Mesenteric fat pad (tissue), 1 donor: ENCODE measurements at places on chromosomes 12 and 14. TPM values are rescaled to one million over a fixed set of nuclear protein-coding genes. Genes with fewer than 3 reads are reported as not detected.

The PMEL gene
- total RNA-seq = 0.64 TPM

- no peak for DNase-seq
These were observed 94.6 kb downstream of the DACT1 start for GRCh38 chr14:58732387-58732786.

DNA sequence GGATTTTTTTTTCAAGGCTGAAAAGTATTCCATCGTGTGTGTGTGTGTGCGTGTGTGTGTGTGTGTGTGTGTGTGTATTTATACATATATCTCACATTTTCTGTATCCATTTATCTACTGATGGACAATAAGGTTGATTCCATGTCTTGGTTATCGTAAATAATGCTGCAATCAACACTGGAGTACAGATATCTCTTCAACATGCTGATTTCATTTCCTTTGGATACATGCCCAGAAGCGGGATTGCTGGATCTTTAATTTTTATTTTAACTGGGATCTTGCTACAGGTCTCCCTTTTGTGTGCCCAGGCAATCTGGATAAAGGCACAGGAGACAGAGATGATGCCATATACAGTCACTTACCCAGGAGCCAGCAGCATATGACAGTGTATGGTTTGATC, 338.1 kb downstream of the SOX5 start:
- no peak for DNase-seq

- DNase-seq = no peak
These were observed 34.0 kb downstream of the TCHP start for GRCh38 chr12:109934026-109934425.
